Mesothelial cell of epicardium (in vitro differentiated cells): ENCODE measurements at places on chromosomes 11 and 22. TPM values are rescaled to one million over a fixed set of nuclear protein-coding genes. Genes with fewer than 3 reads are reported as not detected.

MFNG gene
- 0.83 to 0.97 TPM (median 0.91 TPM) in 3 replicates for total RNA-seq

GGTLC2 gene
- total RNA-seq = 0.31 TPM in 1 of 3 replicates, not detected in the others

CHADL gene
- 3.2 to 4.6 TPM (median 3.3 TPM) in 3 replicates for total RNA-seq

KRTAP5-8 gene
- 0.18 to 0.73 TPM (median 0.25 TPM) in 3 replicates for total RNA-seq

TRIM64 gene
- total RNA-seq = not detected in 3 replicates

GRCh38 chr11:90113541-90113940, 20.9 kb upstream of the NAALAD2 start:
- DNase-seq = no peak

- no peak for DNase-seq
Observed at GRCh38 chr22:31277741-31278140, 14.5 kb downstream of the PIK3IP1 start.

GRCh38 chr11:14546672-14547071, 26.5 kb upstream of the PSMA1 start:
- no peak for DNase-seq

DNA sequence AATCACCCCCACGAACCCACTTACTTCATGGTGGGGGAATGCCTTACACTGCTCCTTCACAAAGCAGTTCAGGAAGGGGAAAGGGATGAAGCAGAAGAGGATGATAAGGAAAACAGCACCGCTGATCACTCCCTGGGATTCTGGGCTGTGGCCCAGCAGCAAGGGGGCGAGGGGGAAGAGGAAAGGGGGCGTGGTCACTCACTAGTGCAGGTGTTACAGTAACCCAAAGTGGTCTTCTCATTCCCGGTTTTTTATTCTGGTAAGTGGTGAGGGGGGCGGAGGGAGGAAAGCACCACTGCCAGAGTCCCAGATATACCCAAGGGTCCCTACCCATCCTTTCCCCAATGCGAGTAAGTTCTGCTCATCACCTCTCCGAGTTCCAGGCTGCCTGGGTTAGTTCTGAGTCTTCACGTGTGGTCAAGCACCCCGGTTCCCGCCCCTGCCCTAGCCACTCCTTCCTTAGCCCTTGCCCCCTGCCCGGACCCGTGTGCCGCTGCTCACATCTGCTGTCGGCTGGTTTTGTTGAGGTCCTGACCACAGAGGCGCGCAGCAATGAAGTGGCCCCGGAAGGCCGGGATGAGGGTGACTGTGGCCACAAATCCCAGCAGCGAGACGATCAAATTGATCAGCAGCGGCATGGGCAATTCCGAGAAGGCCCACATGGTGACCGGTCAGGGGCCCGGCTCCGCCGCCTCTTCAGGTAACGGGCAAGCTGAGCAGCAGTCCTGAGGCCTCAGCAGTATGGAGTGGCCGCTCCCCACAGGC, 477 bp downstream of the DPAGT1 start:
- DNase-seq = no peak

- DNase-seq = peak; percentile 92
Observed at GRCh38 chr22:30591588-30592359, at the start of gene PES1. Gene PES1, minus strand, starts transcription at chr22:30591910. Its CDS starts 77 bp downstream, at chr22:30591833.

DNA sequence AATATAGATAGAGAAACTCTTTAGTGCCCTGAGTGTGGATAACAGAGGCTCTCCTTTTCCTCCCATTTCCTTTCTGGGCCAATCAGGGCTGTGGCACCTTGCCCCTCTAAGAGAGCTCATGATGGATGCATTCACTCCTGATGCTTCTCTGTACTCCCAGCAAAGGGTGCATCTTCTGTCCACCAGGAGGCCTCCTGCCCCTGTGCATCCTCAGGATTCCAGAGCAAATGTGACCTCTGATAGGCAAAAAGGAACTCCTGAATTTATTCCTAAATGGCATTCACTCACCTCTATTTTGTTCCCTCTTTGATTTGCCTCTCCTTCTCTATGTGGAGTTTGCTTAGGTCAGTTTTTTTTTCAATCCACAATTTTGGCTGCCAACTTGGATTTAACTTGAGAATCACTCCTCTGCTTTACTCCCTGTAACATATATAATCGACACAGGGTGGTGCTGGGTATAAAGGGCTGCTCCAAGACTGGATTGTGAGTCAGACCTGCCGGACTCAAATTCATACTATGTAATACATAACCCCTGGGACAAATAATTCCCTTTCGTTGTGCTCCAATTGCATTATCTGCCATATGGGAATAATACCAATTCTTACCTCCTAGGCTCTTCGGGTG, 1.1 kb upstream of the MRGPRX4 start:
- DNase-seq = no peak

DNA sequence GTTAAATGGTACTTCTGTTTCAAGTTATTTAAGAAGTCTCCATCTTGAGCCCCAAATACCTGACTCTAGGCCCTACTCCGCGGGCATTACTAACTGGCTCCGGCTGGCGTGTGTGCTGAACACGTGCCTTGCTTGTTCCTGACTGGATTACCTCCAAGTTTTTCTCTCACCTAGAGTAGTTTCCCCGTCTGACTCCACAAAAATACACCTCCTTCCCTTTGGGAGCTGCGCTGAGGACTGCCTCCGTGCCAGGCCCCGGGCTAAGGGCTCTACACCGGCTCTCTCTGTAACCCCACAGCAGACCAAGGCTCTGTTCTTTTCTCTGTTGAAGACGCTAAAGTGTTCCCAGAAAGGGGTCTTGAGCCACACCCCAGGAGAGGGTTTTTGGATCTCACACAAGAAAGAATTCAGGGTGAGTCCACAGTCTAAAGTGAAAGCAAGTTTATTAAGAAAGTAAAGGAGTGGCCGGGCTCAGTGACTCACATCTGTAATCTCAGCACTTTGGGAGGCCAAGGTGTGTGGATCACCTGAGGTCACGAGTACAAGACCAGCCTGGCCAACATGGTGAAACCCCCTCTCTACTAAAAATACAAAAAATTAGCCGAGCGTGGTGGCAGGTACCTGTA, 61.8 kb downstream of the ANO1 start:
- DNase-seq = no peak

- DNase-seq = no peak
Observed at GRCh38 chr22:21768435-21768834, 32.8 kb upstream of the YPEL1 start.

DNA sequence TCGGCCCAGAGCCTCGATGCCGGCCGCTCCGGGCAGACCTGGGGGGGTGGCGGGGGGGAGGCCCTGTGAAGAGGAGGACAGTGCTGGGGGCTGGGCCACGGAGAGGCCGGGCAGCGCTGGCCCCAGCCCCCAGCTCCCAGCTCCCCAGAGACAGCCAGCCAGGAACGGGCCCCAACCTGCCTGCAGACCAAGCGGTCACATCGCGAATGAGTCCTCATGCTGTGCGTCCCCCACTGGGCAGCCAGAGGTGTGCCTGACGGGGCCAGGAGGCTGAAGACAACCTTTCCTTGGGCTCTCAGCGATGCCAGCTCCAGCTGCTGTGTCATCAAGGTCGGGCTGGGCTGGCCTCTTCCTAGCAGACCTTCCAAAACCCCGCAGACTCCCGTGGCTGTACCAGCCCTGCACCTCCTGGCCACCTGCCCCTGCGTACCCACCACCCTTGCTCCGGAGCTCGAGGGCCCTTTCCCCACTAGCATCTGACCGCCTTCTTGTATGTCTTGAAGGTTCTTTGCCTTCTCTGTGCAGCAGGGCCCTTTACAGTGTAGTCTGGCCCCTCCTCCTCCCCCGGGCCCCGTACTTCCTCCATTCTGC, 88.4 kb downstream of the CDKN1C start:
- DNase-seq = peak; percentile 18

DNA sequence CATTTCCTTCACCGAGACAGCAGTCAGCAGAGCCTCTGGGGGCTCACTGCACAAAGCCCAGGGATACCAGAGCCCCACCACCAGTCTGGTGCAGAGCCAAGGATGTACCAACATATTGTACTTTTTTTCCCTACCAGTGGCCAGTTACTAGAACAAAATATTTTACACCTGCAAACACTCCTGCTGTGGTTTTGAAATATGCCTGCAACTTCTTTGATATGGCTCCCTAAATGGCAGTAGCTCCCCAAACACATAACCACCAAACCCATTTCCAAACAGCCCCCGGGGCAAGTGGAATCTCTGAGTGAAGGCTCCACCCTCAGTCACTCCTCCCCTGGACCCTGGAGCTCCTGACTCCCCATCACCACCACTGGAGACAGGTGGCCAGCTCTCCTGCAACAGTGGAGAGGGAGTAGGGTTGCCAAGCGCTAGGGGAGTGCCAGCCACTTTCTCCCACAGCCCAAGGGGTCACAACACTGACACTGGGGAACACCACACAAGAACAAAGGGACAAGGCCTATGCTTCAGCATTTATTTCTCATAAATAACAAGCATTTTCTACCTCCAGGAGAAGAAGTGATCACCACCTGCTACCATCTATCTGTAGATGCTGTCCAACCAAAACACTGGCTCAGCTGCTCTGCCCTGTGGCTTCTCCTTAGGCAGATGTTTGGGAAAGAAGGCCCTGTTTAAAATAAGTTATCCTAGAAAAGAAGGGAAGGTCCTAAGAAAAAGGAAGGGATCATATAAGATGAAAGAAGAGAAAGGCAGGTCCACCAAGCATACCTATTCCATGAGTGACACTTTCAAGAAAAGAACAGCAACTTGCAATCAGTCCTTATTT, 15.1 kb downstream of the DGCR2 start:
- DNase-seq = no peak

GRCh38 chr22:27918341-27919221, 475 bp downstream of the PITPNB start:
- DNase-seq = peak; percentile 74

DNA sequence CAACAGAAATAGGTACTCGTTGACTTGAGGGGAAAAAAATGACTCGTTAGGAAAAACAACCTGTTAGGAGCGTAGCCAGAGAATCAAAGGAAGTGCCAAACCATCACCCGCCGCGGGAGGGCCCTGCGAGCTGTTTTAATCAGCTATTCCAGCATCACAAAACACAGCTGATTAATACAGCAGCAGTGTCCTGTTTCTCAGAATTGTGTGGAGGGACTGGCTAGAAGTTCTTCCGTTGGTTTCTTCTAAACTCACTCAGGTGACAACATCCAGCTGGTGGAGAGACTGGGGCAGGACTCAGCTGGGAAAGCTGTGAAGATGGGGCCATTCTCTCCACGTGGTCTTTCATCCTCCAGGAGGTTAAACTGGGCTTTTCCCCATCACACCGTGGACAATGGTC, 28.0 kb downstream of the HSPA8 start:
- DNase-seq = no peak

DNA sequence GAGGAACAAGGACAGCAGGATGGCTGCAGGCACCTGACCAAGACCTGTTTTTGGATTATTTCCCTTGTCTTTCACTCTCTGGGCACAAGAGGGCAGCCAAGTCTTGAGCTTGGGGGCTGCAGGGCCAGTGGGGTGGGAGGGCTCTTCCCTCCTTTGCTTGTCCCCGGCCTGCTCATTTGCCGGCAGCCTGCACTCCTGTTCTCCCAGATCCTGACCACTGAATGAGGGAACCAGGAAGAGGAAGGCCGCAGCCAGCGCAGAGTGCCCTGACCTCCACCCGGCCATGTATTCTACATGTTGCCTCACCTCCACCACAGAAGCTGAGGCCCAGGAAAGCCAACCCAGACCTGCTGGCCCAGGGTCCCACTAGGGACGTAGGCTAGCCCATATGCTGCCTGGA, 15.5 kb upstream of the NNMT start:
- peak; percentile 67 for DNase-seq

DNA sequence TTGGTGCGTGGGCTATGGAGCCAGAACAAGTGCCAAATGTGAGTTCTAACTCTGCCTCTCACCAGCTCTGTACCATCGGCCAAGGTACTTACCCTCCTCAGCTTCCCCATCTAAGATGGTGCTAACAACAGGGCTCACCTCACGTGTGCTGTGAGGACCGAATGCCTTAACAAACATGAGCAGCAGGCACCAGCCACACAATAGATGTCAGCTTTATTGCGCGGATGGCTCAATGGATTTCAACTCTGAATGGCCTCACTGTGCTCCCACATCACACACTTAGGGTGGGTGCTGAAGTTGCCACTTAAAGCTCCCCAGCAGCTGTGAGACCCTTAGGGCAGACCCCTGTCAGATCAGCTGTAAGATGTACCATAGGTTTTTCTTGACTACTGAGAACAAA, 24.1 kb downstream of the RELT start:
- DNase-seq = no peak

DNA sequence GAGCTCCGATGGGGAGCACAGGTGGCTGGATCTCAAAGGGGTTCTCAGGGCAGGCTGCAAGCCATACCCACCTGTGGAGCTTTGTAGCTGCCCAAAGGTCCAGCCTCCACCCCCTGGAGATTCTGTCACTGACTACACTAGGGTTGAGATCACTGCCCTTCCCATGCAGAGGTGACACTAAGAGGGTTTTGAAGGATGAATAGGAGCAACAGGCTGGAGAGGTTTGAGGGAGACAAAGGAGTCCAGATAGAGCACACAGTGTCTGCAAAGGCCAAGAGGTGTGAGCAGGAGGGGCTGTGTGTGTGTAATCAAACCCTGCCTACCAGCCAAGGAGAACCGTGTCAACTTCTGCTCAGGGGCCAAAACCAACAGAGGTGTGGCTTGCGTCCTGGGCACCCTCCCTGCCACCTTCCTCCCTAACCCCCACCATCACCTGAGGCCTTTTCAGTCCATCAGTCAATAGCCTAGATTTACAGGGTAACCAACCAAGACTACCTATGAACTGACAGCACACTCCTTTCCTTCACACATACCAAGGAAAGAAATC, 43.0 kb upstream of the WNT11 start:
- DNase-seq = no peak

GRCh38 chr22:32308191-32308590, 49.5 kb upstream of the RFPL3 start:
- DNase-seq = no peak

DNA sequence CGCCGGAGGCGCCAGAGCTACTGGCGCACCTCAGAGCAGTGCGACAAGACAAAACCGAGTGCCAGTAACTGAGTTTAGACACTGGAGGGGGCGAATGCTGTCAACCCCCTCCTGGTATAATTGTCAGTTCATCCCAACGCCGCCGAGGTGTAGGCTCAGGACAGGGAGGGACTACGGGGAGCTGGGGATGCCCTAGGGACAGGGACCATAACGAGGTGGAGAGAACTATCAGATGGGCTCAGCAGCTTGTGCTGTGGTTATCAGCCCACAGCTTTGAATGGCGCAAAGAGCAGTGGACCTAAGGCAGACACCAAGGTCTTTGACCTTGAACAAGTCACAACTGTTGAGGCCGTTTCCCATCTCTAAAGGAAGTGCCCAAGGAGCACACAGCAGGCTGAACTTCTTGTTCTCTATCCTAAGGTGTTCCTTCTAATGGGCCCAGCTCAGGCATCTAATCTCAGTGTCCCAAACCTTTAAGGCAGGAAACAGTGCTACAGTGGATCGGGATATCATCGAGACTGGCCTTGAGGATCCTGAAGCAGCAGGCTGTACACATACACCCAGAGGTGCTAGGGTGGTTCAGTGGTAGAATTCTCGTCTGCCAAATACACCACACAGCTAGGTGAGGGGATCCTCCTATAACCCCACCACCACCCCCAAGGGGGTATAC, 958 bp upstream of the TUT1 start:
- DNase-seq = no peak
